Kidney (tissue), 22 donors: ENCODE measurements at places on chromosomes 6 and 20. TPM values are rescaled to one million over a fixed set of nuclear protein-coding genes. Genes with fewer than 3 reads are reported as not detected.

GRCh38 chr6:33840048-33840926 is 36.5 kb upstream of the MLN start:
- no peak for DNase-seq

- DNase-seq: no peak
Observed at GRCh38 chr6:18395177-18395855, 8.2 kb downstream of the RNF144B start.

GRCh38 chr6:52689857-52690256 is 18.9 kb downstream of the TMEM14A start:
- DNase-seq: no peak

- DNase-seq: no peak
Observed at GRCh38 chr20:23412026-23412425, 9.3 kb downstream of the NAPB start.

DNA sequence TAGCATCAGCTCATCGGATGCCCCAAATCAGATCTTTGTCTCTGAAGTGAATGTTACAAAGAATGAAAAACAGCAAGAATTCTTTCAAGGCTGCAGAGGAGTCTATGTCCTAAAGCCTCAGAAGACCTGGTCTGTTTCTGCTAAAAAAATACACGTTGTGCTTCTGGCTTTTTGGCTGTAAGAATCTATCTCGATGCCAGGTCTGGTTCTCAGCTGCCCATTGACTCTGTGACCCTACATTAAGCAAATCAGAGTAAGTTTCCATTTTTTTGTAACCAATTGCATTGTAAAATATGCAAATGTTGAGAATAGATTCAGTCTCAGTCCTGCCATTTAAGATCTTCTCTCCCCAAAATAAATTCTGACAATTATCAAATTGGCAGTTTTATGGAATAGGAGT is 705.4 kb downstream of the RFPL4B start:
- DNase-seq: no peak

DNA sequence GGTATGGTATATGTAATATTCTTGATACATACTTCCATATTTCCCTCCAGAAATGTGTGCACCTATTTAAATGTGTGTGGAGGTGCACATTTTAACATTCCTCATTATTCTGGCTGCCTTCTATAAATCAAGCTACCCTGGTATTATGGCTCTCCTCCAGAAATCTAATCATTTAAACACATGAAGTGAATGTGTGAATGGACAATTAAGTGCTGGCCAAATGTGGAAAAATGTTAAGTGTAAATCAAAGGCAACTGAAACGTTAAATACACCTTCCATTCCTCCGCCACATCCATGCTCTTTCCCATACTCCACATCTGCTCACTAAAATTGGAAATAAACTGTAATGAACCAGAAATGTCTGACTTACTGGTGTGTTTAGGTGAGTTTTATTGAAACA is 24.9 kb upstream of the ESR1 start:
- no peak for DNase-seq

GRCh38 chr20:33022289-33022688 is 9.2 kb upstream of the BPIFB6 start:
- DNase-seq: no peak

- peak; percentile 28 for DNase-seq
Observed at GRCh38 chr20:58649288-58650180, 1.5 kb upstream of the STX16 start.

- no peak for DNase-seq
Observed at GRCh38 chr6:132310921-132311320, 90.4 kb downstream of the MOXD1 start.

DNA sequence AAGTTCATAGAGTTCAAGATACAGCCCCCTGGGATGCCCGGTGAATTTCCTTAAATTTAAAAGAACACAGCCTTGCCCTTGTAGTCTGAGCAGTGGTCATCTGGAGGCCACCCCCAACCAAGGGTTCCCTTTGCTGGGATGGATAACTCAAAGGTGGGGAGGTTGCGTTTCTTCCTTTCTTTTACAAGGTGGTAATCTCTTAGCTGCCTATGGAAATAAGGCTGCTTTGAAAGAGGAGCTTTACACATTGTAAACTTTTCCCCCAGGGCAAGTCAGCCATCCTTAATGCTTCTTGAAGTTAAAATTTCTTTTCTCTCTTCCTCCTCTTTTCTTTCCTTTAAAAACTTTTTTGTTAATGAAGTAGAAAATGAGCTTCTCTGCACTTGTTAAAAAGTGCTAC is 71.2 kb upstream of the PRDM1 start:
- DNase-seq: no peak

- DNase-seq: no peak
Observed at GRCh38 chr6:26660000-26660361, 435 bp upstream of the ZNF322 start.

- DNase-seq: no peak
Observed at GRCh38 chr6:167855825-167856425, 29.2 kb downstream of the AFDN start.

DNA sequence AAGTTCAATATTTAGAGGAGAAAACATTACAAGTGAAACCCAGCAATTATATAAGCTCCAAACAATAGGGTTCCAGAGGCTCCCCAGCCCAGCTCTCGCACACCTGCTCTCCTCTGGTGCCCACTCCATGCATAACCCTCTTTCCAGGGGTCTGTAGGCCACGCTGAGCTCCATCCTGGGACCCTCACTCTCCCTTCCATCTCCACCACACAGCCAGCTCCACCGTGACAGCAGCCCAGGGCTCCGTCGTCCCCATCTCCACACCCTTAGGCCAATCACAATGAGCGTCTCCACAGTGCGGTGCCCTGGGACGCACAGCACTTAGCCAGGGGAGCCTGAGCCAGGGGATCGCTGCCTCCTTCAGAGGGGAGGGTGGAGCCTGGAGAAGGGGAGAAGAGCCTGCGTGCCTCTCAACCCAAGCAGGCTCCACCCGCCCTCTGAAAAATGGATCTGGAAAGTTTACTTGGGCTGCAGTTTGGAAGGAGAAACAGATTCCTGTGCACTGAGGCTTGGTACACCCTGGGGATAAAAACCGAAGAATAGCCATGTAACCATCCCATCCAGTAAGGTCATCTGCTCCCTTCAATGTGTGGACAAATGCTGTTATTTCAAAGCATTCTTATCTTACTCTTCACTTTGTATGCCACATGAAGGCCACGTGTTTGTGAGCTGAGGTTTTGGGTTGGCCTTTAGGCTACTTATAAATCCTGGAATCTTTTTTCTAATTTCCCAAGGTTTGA is 72.4 kb upstream of the GGTLC1 start:
- no peak for DNase-seq

DNA sequence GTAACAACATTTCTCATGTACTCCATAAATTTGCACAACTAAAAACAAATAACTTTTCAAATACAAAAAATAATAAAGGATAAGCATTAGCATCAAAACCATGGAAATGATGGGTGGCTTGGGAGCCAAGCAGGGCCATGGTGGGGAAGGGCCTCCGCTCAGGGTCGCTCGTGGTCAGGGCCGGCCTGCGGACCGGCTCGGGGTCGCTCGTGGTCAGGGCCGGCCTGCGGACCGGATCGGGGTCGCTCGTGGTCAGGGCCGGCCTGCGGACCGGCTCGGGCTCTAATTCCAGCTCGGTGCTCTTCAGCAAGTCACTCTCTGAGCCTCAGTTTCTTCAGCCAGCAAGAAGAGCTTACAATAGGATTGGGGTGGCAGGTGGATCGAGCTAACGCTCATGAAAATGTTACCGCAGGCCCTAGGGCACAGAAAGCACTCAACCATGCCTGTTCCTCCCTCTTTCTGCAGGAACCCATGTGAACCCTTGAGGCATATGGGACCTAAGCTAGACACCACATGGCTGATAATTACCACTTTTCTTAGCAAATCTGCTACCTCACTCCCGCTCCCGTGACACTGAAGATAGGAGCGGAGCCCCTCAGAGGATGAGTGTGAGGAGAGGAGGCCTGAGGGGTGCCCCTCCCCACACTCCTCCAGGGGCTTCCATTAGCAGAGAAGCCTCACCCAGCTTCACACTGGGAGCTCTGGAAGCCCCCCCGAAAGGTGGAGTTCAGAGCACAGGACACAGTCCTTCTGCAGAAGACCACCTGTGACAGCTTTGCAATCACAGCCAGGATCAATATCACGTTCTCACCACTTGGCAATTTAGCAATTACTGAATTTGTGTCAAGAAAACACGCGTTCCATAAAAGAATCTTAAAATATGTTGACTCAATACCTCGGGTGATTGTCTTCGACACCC is 103.0 kb downstream of the PSMB1 start:
- DNase-seq: no peak

- no peak for DNase-seq
Observed at GRCh38 chr6:147954938-147955337, 387.7 kb upstream of the SASH1 start.

DNA sequence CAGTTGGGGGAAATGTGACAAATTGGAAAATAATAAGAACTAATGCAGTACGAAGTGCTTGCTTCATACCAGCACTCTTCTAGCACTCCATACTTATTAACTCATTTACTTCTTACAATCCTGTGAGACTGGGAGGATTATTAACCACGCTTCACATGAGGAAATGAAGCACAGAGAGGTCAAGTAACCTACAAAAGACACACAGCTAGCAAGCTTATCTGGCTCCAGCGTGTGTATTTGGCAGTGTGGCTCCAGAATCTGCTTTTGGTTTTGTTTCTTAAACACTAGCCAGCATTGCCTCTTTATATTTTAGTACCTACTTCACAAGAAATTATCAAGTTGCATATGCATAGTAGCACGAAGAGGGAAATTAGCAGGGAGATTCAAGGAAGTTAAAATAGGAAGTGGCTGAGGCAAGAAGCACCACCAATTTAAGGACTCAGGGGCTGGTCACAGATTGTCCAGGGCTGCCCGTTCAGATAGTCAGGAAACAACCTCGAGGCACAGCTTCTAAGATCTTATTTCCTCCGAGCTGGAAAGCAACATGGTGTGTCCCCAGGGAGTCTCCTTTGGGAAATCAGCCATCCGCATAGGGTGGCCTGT is 302.7 kb upstream of the PRDM1 start:
- no peak for DNase-seq

DNA sequence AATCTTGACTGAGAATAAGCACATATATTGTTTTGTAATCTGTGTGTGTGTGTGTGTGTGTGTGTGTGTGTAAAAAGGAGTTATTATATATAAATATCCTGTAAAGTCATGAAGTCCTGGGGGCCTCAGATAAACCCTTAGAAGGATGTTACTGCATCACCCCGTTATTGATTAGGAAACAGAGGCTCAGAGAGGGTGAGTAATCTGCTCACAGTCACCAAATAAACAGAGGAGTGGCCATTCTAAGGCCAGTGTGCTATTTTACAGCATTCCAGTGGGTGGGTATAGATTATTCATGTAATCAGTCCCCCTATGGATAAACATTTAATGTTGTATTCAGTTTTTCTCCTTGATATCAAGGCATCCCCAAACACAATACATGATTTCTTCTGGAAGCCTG is 87.1 kb downstream of the CDC5L start:
- no peak for DNase-seq

- peak; percentile 80 for DNase-seq
Observed at GRCh38 chr6:169961772-169962561, 210.5 kb downstream of the ERMARD start.

DNA sequence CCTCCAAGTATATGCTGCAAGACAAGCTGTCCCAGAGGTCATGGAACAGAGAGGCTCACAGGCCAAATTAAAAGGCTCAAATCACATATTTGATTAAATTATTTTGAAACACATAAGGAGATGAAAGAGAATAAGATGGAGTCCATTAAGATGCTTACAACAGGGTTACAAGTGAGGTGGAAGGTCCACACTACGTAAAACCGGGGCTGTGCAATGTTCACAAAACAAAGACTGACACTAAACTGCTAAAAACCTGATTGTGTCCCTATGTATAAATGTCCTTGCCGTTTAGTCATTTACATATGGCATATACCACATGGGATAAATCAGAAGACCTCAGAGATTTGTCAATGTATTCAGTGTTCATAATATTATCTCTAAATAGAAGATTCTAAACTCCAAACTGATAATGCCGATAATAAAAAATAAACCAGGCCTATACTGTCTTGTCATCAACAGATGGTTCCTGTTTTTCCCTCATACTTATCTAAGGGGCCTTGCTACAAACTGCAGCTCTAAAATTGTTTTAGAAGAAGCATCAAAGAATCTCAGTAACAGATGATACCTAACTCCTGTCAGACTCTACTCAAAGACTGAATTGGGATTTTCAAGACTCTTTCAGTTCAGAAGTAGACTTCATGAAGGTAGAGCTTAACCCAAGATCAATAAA is 51.8 kb upstream of the RIPOR2 start:
- DNase-seq: no peak

DNA sequence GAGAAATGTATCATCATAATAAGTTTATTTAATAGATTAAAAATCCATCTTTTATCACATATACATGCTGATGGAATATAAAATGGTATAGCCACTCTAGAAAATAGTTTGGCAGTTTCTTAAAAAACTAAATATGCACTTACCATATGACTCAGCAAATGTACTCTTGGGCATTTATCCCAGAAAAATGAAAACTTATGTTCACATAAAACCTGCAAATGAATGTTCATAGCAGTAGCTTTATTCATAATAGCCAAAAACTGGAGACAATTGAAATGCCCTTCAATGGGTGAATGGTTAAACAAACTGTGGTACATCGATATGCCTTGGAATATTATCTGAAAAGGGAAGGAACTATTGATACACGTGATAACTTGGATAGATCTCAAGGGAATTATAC is 6.4 kb upstream of the NCOA7 start:
- DNase-seq: no peak

DNA sequence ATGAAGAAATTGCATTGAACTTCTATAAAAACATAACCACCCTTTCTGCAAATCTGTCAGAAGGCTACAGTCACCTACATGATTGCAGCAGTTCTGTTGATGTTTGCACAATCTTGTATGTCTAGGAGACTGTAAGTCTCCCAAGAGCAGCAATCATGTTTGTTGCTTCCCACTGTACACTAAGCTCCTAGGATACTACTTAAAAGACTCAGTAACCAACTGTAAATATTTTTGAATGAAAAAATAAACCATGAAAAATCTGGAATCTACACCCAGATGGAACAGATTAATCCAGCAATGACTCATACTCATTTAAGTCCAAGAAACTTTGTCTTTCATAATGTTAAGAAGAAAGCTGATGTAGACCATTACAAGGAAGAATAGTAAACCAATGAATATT is 168.5 kb upstream of the ATXN1 start:
- no peak for DNase-seq

The RBM39 gene
- total RNA-seq: 304 TPM

The NUP153 gene
- total RNA-seq: 31.3 TPM

The IPCEF1 gene
- total RNA-seq: 25.9 TPM

The PI16 gene
- total RNA-seq: 1.7 TPM

The VSTM2L gene
- 4.1 TPM for total RNA-seq

The TAGAP gene
- total RNA-seq: 8.8 TPM

The OR2H1 gene
- total RNA-seq: not detected

The VSX1 gene
- 0.41 TPM for total RNA-seq

The RAMACL gene
- 1.9 TPM for total RNA-seq

The OSTM1 gene
- 34.5 TPM for total RNA-seq

The PERP gene
- 48.1 TPM for total RNA-seq

The PAK5 gene
- 0.13 TPM for total RNA-seq

The SLC26A8 gene
- total RNA-seq: 0.22 TPM

The FHL5 gene
- total RNA-seq: 34.5 TPM

The TNFAIP3 gene
- total RNA-seq: 52.6 TPM

The CITED2 gene
- total RNA-seq: 215 TPM

The LINC00237 gene
- total RNA-seq: not detected
